ENCODE measurements at places on chromosomes 6 and 20.
A peak's percentile ranks its signal among the peaks of the same experiment; 100 is the strongest.

GRCh38 chr6:39706819-39707335, 18.3 kb downstream of the KIF6 start:
- DNase-seq: no peak

DNA sequence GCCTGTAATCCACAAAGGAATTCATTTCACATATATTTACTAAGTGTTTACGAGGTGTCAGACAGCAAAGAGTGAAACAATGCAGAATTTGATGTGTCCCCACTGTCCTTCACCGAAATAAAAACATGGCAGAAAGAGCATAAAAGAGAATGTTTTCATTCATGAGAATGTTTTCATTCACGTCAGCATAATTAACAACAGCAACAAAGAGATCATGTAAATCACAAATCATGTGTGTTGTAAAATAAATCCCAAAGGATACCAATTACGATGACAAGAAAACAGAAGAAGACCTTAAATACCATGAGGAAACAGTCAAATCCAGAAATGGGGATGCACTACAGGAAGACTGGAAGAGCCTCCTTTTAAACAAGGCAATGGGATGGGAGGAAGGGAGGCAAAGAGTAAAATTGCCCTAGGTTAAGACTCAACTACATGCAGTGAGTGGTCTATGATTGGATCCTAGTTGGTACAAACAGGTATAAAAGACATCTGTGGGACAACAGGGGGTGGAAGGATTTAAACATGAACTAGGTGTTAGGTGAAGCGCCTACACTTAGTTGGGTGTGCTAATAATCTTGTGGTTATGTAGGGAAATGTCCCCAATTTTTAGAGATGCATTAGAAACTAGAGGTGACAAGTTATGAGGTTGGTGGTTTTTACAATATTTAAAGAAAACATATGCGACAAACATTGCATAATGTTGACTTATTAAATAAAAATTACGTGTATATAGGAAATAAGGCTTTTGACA, 1.5 kb downstream of the ZSCAN31 start:
- no peak for DNase-seq

DNA sequence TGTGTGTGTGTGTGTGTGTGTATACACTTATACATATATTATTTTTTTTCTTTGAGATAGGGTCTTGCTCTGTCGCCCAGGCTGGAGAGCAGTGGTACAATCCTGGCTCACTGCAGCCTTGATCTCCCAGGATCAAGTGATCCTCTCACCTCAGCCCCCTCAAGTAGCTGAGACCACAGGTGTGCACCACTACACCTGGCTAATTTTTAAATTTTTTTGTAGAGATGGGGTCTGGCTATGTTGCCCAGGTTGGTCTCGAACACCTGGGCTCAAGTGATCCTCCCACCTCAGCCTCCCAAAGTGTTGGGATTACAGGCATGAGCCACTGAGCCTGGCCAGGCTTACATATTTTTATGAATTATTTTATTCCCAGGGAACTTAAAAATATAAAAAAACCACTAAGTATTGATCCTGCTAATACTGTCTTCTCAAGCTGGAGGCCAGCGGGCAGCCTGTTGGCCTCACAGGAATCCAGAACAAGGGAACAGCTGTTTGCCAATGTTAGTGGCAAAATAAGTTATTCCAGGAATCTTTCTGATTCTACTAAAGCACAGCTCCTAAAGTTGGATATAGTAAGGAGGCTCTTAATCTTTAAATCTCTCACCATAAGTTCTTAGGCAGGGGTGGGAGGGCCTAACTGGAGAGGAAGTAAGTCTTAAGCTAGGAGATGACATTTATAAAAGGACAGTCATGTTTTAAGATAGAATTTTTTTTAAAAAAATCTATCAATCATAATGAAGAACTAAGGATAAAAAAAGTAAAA, 135.5 kb upstream of the NUP153 start:
- DNase-seq: peak; percentile 33

DNA sequence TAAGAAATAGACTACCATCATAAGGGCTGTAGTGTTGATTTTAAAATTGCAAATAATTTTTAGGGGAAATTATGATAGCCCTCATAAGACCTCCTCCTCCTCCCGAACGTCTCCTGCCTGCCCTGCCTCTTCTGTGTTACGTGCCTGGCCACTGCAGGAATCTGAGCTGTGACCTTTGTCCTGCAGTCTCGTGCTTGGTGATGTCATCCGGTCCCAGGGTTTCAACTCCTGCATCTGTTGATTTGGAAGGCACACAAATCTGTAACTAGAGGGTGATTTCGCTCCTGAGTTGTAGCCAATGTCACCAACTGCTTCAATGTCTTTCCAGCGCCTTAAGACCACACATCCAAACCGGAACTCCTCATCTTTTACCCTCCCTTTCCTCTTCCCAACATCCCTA, 163.2 kb downstream of the AIG1 start:
- DNase-seq: no peak

- DNase-seq: no peak
Observed at GRCh38 chr20:58751979-58752378, 59.4 kb downstream of the NPEPL1 start.

DNA sequence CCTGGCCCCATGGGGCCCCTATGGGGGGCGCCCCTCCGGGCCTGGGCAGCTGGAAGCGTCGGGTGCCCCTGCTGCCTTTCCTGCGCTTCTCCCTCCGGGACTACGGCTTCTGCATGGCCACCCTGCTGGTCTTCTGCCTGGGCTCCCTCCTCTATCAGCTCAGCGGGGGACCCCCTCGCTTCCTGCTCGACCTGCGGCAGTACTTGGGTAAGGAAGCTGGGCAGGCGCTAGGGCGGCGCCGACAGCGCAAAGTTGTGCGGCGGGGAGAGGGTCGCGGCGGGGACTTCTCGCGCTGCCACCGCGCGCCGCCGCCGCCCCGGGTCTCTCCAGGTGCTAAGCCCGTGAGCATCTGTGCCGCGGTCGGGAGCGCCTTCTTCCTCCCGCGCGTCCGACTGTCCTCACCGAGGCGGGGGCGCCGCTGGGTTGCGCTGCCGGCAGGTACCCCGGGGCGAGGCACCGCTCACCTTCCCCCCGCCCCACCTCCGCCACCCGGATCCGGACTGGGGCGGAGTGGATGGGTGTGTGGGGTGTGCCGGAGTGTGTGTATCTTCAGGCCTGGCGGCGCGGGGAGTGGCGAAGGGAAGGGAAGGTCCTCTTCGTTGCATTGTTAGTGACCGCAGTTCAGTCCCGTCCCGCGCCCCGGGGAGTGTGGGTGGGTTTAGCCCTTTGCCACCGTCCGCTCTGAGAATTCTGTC, 788 bp downstream of the UST start:
- DNase-seq: no peak

All from K562 (cell line).